ENCODE measurements at places on chromosomes 4 and X.

- no peak for DNase-seq
These were observed 221.2 kb upstream of the PABPC4L start for GRCh38 chr4:134422776-134423175.

DNA sequence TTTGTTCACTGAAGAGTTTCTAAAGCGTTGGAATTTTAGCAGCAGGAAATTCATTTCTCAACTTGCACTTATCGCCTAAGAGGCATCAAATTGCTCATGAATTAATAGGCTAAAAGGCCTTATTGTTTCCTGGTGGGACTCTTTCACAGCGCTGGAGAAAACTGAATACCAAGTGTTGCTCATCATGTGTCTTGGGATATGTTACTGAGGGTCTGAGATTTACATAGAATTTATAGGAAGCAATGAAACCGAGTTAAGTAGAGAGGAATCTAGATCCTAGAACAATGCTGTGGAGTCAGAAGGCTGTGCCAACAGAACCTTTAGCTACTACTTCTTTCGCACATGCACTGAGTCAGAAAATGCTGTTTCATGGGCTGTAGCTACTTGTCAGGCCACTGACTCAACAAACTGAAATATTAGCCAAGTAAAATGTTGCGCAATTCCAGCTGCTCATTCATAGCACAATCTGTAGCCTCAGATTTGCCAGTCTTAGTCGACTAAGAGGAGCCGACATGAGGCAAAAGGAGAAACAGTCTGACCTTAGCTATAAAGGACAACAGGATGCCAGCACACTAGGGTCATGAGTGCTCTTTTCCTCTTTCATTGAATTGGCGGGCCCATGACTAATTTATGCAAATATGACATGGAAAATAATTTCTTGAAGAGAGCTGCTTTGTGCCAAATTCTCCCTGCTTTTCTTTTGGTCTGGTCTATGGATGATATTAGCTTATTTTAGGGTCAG lies 35.9 kb upstream of the CXCL8 start:
- no peak for DNase-seq

GRCh38 chrX:96843566-96843965 lies 40.1 kb upstream of the RPA4 start:
- no peak for DNase-seq

GRCh38 chr4:17320046-17320445 lies 191.8 kb downstream of the QDPR start:
- DNase-seq, result no peak

DNA sequence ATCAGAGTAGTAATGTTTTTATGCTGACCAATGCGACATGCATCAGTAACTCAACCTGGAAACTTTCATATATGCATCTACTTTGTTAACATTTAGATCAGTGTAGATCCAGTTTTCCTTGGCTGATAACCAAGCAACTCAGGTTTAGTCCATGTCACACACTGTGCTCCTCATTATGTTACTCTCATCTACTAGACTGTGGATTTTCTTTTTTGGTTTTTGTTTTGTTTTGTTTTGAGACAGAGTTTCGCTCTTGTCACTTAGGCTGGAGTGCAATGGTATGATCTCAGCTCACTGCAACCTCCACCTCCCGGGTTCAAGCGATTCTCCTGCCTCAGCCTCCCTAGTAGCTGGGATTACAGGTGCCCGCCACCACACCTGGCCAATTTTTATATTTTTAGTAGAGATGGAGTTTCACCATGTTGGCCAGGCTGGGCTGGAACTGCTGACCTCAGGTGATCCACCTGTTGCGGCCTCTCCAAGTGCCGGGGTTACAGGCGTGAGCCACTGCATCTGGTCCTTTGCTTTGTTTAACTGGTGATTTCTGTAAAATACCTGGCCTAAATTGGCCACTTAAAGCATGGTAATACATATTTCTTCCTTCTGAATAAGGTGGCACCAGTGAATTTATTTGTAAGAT lies 48.6 kb downstream of the SMARCAD1 start:
- no peak for DNase-seq

- no peak for DNase-seq
These were observed 105.9 kb downstream of the SH3RF1 start for GRCh38 chr4:169164669-169165415.

Measured in amygdala (tissue), 56 donors.